ENCODE measurements at places on chromosomes 5 and 9.

GRCh38 chr5:147731431-147732290 is 50.9 kb downstream of the JAKMIP2 start:
- DNase-seq: no peak

- no peak for DNase-seq
These were observed 386.1 kb downstream of the NTRK2 start for GRCh38 chr9:85055506-85056202.

DNA sequence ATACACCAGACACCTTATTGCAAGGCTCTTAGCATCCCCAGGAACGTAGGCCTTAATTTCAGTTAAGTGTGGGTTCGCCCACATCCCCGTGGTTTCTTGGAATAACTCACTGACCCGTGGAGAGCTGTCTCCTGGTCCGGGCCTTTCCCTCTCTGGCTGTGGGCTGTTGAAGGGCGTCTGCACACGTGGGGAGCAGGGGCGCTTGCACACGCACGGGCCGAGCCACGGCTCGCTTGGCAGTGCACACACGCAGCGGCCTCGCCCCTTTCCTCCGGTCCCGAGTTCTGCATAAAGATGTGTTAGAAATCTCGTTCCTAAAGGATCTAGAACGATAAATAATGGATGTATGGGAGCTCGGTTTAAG is 141.9 kb downstream of the PBX3 start:
- DNase-seq: no peak

DNA sequence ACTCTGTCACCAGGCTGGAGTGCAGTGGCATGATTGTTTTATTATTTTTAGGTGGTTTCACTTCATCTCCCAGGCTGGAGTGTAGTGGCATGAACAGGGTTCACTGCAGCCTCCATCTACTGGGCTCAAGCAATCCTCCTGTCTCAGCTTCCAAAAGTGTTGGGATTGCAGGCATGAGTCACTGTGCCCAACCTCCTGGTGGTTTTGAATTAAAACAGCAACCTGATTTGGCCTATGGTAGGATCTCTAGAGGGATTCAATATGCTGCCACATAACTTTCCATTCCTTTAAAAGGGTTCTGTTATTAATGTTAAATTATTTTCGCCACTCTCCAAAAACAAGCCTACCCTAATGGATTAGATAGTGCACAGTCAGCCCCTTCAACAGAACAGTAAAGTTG is 9.9 kb upstream of the HSPA4 start:
- no peak for DNase-seq

DNA sequence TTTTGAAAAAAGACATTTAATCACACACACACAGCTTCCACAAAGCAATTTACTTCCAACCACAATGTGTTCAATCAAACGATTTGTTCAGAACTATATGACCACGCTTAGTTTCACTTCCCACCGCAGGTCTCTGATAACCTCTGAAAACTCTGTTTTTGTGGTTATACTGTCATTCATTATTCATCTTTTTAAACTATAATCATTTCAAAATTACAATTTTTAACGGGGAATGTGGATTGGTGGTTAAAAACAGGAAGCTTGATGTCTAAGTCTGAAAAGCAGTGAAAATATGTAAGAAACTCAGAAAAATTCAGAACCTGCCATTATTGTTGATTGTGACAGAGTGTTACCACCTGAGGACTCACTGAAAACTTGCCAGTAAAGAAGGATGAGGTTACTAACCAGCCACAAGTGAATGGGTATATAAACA is 12.7 kb upstream of the TMEM174 start:
- no peak for DNase-seq

DNA sequence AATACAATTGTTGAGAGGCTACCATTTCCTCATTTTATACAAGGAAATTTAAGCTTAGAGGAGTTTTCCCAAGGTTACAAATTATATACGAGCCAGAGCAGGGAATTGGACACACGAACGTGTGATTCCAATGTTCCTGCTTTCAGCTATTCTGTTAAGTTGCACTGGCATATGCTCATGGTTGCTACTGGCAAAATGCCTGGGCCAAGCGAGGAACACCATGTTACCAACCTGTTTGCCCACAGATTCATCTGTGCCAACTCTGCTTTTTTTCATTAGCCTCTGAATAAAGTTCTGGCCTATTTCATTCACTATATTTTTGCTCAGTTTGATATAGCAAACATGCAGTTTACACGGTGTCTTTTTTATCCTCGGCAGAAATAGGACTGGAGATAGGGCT is 5.1 kb upstream of the C5orf46 start:
- no peak for DNase-seq

DNA sequence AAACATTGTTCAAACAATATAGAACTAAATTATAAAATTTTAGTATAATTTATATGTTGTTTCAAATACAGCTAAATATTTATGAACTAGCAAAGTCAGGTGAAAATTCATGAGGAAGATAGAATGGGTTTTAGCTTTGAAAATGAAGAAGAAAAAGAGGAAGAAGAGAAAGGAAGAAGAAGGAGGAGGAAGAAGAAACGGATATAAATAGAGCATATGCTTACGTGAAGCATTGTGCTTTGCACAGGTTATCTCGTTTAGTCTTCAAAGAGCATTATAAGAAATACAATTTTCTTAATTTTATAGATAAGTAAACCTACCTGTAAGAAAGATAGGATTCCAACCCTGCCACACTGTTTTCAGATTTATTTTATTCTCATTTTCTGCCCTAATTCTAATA is 620.6 kb upstream of the DAB2 start:
- no peak for DNase-seq

- no peak for DNase-seq
These were observed 35.4 kb upstream of the IL17B start for GRCh38 chr5:149414405-149415065.

DNA sequence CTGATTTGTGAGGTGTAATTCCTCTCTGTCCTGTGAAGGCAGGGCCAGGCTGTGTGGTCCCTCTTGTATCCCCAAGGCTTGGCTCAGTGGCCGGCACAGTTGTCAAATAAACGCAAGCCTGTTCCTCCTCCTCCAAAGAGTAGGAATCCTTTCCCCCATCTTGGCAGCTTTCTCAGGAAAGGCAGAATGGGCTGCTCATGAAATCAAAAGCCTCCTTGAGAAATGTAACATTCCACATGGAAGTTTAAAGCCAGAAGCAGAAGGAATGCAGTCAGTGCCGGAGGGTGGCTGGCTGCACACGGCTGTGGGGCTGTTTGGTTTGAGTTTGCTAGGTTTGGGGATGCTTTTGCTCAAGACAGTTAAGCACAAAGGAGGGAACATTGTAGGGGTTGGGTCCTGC is 34.5 kb upstream of the MED10 start:
- DNase-seq: no peak

GRCh38 chr5:143922718-143923117 is 110.8 kb downstream of the HMHB1 start:
- no peak for DNase-seq

- no peak for DNase-seq
These were observed 79.0 kb upstream of the RAI14 start for GRCh38 chr5:34576891-34577666.

GRCh38 chr5:131375351-131375750 is 111.5 kb downstream of the CDC42SE2 start:
- DNase-seq: no peak

- DNase-seq: no peak
These were observed 194.7 kb downstream of the DNAH5 start for GRCh38 chr5:13749766-13750165.

GRCh38 chr5:118088448-118088847 is 899.9 kb downstream of the DTWD2 start:
- DNase-seq: no peak
